ENCODE measurements at places on chromosomes 16 and 17.

- no peak for DNase-seq
Observed at GRCh38 chr16:11053916-11054460, 109.6 kb downstream of the CLEC16A start.

- DNase-seq: no peak
Observed at GRCh38 chr16:70736465-70737376, 50.9 kb upstream of the MTSS2 start.

DNA sequence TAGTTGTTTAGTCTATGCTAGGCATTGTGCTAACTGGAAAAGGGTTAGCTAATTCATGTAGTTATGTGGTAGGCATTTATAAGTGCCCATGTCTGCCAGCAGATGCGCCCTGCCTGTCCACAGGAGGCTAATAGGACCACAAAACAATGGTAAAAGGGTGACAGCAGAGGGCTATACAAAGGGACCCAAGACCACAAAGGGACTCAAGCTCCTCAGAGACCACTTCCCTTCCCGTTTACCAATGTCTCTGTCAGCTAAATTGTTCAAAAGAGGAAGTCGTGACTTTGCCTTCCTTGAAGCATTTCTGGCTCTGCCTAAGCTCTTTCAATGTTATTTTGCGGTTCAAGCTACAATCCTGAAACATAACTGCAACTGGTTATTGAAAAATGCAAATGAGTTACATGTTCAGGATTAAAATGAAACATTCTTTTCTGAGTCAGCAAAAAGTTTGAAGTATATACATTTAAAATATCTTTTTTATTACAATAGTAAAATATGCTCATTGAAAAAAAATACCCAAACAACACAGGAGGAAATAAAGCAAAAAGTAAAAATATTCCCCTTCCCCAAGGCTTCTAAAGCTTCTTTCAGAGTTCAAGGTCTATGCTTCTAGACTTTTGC is 149.2 kb downstream of the MAF start:
- DNase-seq: no peak

DNA sequence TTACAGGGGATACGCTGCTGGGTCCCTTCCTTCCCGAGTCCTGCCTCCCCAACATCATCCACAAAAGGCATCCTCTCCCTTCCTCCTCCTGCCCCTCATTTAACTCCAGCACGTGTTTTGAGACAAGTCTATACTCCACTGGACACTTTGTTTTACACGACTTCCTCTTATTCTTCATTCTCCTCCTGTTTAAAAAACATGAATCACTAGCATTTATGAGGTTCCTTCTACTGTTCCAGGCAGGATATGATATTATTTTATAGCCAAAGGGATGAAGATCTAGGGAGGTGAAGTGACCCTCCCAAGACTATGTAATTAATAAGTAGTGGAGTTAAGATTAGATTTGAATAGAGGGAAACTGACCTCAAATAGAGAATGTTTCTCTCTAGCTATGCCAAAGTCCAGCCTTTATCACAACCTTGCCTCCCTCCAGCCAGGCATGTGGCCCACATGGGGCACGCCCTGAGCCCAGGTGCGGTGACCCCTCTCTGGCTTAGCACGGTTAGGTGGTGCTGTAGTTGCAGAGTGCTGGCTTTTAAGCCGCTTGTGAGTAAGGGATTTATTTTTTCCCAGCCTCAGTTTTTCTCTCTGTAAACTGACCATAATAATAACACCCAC is 1.3 kb upstream of the HSD17B2 start:
- no peak for DNase-seq

DNA sequence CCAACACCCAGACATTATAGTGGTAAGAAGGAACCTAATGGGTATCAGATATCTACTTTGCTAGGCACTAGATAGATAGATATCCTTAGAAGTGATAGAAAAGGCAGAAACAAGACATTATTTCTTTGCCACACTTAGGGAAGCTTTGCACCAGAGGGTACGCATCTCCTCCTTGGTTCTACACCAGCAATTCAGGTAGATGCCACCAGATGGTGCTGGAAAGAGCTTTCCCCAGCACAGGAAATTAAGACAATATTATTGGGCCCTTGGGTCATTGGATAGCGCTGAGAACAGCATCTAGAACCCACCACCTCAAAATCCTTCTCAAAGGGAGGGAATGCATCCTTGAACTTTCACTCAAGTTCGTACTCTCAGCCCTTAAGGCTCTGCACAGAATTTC is 173.8 kb upstream of the CCL2 start:
- DNase-seq: no peak

DNA sequence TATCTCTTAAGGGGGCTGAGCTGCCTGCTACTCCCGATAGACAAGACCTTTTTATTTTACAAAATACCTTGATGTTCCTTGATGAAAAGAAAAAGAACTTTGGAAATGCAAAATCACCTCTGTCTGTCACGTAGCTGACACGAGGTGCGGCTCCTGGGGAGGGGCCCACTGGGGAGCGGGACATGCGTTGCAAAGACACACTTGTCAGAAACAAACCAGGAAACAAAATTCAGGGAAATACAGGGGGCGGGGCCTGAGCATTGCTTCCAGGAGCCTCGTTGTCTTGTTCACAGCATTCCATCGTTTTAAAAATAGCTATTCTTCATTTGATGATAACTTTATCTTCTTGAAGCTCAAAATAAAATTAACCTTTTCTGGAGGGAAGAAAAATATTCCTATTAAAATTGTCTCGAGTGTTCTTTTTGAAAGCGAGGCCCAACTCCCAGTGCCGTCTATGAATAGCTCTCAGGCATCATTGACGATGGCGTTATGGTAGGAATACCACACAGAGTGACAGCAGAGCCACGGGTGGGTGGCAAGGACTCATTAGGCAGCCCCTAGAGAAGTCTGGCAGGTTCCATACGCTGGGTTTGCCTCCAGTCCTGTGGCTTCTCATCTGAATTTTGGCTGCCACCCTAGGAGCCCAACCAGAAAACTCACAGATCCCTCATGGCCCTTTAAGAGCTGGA is 286.9 kb downstream of the CPPED1 start:
- DNase-seq: no peak

GRCh38 chr16:70440009-70440692 is 1.3 kb upstream of the ST3GAL2 start:
- DNase-seq: no peak

DNA sequence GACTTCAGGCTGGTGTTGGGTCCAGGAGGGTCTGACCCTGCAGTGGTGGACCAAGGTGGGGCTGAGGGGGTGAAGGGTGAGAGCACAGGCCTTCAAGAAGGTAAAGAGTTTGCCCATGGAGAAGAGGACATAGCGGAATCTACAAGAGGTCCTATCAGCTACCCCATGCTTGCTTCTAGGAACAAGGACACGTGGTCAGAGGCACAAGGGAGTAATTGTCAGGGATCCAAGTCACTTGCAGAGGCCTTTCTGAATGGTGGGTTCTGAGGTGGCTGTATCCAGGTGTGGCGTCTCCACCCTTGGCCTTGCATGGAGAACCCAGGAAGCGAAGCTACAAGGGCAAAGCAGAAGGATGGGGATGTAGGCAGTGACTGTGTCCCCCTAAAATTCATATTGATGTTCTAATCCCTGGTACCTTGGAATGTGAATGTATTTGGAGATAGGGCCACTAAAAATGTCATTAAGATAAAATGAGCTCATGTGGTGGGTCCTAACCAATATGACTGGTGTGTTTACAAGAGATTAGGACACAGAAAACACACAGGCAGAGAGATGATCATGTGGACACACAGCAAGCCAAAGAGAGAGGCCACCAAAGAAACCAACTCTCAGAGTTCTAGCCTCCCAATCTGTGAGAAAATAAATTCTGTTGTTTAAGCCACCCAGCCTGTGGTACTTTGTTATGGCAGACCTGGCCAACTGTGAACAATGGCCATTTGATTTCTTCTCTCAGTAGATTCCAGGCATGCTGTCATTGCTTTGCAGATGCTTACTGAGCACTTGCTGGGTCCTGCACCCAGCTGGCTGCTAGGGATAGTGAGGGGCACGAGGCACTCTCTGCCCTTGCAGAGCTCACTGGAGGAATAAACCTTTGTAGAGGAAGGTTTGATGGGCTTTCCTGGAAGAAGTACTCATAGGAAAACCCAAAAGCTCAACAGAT is 75.8 kb downstream of the UTP18 start:
- no peak for DNase-seq

GRCh38 chr17:21286909-21287702 is 2.6 kb downstream of the MAP2K3 start:
- DNase-seq: no peak

- DNase-seq: no peak
Observed at GRCh38 chr17:58530655-58531054, 16.2 kb upstream of the MTMR4 start.

GRCh38 chr17:2067048-2067561 is 12.2 kb downstream of the HIC1 start:
- DNase-seq: no peak

- no peak for DNase-seq
Observed at GRCh38 chr17:72950242-72950931, 142.1 kb downstream of the SLC39A11 start.

GRCh38 chr17:82300707-82301270 is 16.6 kb downstream of the CD7 start:
- no peak for DNase-seq

Measured in stimulated activated CD4-positive, alpha-beta T cell treated with anti-CD3 and anti-CD28 coated beads, Interleukin-1b, Interleukin-23, amount 100 ng/mL, for 1 hour (primary cell).